Smooth muscle cell of bladder (primary cell): ENCODE measurements at places on chromosomes 11 and 22. TPM values are rescaled to one million over a fixed set of nuclear protein-coding genes. Genes with fewer than 3 reads are reported as not detected.

MFNG gene
- 0.09 and 0.14 TPM in 2 replicates for total RNA-seq

LUZP2 gene
- 0.09 and 0.14 TPM in 2 replicates for total RNA-seq

LGR4 gene
- 8.1 and 8.7 TPM in 2 replicates for total RNA-seq

NPAS4 gene
- total RNA-seq = not detected in 2 replicates

MRPL49 gene
- total RNA-seq = 34.8 and 41.3 TPM in 2 replicates

MS4A15 gene
- not detected in 2 replicates for total RNA-seq

POTEH gene
- total RNA-seq = not detected in 2 replicates

OR4S2 gene
- not detected in 2 replicates for total RNA-seq

OVOL1 gene
- total RNA-seq = not detected in 2 replicates

POU2AF1 gene
- total RNA-seq = not detected in 2 replicates

DEAF1 gene
- total RNA-seq = 21.2 and 31.3 TPM in 2 replicates

FAM227A gene
- 1.6 and 2.1 TPM in 2 replicates for total RNA-seq

OR8G5 gene
- not detected in 2 replicates for total RNA-seq

GAL3ST1 gene
- 0.18 and 0.43 TPM in 2 replicates for total RNA-seq

OR10A2 gene
- total RNA-seq = not detected in 2 replicates

MRPL48 gene
- total RNA-seq = 21.9 and 26.7 TPM in 2 replicates

PANX2 gene
- total RNA-seq = 0.85 and 1.0 TPM in 2 replicates

KRTAP5-8 gene
- not detected in 2 replicates for total RNA-seq

SCGB1D2 gene
- total RNA-seq = not detected in 2 replicates

CLDN5 gene
- 0.28 and 2.5 TPM in 2 replicates for total RNA-seq
